ENCODE measurements at places on chromosomes 2 and 18. TPM values are rescaled to one million over a fixed set of nuclear protein-coding genes. Genes with fewer than 3 reads are reported as not detected.

Gene EDAR
- 0.37 TPM for total RNA-seq

Gene VSNL1
- 1.3 TPM for total RNA-seq

- DNase-seq, result no peak
These were observed 489.1 kb downstream of the CNTNAP5 start for GRCh38 chr2:124514236-124514635.

- peak; percentile 88 for DNase-seq
These were observed 3.9 kb upstream of the WDSUB1 start for GRCh38 chr2:159290289-159290907.

DNA sequence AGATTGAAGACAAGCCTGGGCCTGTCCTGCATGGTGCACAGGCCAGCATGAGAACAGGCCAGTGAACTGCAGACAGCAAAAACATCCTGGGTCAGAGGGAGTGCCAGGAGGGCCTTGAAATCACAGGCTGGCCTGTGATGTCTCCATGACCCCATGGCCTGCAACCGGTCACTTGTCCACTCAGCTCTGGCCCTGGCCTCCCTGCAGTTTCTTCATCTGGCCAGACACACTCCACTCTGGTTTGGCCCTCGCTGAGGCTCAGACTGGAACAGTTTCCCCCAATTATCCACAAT, 12.6 kb downstream of the CYRIA start:
- peak; percentile 38 for DNase-seq

DNA sequence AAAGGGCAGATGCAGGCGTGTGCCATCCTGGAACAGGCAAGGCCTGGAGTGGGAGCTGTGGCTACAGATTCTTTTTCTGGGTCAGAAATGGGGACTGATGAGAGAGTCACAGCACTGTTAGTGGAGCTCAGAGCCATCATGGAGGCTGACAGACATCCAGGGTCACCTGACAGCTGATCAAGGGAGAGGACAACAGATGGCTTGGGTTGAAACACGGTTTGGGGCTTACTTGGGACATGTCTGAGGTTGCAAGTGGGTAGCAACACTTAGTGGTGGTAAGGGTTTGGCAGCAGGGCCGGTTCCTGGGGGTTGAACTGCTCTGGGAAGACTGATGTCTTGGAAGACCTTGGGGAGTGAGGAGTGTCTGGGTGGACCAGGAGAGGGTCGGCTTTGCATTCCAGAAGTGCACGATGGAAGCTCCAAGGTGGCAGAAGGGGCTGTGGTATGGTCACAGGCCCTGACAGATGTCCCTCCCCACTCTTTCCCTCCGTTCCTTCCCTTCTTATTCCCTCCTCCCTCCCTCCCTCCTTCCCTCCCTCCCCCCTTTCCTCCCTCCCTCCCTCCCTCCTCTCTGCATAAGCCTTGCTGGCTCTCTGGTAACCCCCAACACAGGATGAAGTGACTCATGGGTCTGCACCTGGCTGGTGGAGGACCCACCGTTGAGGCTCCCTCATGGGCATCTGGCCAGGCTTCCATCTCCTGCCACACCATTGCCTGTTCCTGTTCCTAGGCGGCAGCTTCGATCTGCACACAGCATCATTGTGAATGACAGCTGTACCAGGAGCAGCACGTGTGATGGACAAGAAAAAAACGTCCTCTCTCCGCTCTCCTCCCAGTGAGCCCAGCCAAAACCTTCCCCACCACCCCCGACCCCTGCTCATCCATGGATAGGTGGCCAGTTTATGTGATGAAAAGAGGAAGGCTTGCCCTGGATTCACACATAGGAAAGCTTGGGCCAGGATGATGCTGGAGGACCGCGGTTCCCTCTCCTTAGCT, 63.8 kb upstream of the RPL31 start:
- DNase-seq, result no peak
